ENCODE measurements at places on chromosomes 16 and 17.
A peak's percentile ranks its signal among the peaks of the same experiment; 100 is the strongest.

DNA sequence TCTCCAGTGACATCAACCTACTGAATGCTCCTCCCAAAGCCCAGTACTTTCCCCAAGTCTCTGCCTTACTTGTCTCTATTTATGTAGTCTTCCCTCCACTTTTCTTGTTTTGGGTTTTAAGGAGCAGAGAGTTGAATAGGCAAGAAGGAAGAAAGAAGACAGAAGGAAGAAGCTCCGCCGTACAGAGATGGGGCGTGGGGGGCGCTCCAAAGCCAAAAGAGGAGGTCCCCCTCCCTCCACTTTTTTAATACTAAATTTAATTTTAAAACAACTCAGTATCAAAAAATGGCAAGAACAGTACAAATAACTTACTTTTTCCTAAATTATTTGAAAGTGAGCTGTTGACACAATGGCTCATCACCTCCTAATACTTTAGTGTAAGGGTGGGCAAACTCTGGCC lies 4.6 kb downstream of the EFTUD2 start:
- DNase-seq: no peak

DNA sequence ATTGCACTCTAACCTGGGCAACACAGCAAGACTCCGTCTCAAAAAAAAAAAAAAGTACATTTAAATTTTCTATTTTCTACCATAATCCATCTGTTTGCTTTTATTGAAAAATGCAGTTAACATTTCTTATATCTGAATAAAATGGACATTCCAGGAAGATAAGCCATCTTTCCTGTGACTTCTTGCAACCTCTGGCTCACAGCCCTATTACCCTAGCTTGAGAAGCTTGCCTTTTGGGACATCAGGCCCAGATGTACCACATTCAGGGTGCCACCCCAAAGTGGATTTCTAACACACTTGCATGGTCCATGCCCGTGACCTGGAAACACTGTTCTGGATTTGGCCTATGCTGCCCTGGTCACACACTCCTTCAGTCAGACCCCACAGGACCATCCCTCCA lies 30.1 kb upstream of the DDX52 start:
- DNase-seq: no peak

- peak; percentile 86 for DNase-seq
Observed at GRCh38 chr16:11257131-11257938, 1.3 kb upstream of the SOCS1 start.

GRCh38 chr16:88914750-88915368 lies 48.4 kb upstream of the PABPN1L start:
- no peak for DNase-seq

- no peak for DNase-seq
Observed at GRCh38 chr17:40843242-40843641, 20.8 kb upstream of the KRT10 start.

DNA sequence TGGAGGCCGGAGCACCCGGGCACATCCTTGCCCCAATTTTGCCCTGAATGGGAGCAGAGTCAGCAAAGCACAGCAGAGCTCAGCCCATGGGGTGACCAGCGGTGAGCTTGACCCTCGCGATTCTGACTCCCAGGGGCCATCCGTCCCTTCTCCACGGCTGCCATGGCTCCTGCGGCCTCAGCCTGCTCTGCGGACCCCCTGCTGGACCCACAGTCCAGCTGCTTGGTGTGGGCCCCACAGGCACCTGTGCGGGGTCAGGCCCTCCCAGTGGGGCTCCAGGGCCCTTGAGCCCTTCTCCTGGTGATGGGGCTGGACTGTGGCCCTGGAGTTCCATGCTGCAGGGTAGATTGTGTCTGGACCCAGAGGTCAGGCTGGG lies 144.2 kb downstream of the ENGASE start:
- no peak for DNase-seq

- no peak for DNase-seq
Observed at GRCh38 chr16:24769806-24770205, 40.4 kb downstream of the TNRC6A start.

DNA sequence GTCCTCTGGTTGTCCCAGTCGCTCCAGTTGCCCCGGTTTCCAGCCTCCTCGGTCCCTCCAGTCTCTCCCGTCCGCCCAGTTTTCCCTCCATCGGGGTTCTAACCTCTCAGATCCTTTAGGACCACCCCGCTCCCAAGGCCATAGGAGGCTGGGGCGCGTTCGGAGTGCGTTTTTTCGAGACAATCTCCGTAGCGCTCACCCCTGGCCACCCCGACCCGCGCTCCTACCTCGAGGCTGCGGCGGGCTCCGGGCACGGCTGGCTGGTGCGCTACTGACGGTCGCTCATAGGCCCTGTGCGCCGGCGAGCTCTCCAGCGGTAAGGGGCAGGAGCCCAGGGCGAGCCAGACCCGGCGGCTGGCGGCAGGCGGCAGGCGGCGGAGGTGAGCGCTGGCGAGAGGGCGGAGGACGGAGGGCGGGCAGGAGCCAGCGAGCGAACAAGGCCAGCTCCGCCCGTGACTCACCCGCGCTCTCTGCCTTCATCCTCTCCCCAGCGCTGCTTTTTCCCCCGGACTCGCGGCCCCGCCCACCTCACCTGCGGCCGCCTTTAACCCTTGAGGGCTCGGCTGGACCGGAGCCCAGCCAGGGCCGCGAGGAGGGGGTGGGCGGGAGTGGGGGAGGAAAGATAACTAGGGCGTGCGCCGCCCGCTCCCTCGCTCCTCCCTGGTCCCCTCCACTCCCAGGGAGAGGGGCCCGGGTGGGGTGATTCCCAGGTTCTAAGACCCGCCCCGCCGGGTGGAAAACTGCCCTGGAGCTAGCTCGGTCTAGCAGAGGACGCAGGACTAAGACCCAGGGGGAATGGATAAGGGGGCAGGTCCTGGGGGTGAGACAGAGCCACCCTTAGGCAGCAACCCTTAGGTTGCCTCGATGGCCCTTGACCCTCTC lies at the start of gene SP6:
SP6 (minus strand) TSS at position 472 of the 882 bp plus-strand sequence. CDS start 2,734 bp downstream, outside the sequence.
- DNase-seq: no peak

DNA sequence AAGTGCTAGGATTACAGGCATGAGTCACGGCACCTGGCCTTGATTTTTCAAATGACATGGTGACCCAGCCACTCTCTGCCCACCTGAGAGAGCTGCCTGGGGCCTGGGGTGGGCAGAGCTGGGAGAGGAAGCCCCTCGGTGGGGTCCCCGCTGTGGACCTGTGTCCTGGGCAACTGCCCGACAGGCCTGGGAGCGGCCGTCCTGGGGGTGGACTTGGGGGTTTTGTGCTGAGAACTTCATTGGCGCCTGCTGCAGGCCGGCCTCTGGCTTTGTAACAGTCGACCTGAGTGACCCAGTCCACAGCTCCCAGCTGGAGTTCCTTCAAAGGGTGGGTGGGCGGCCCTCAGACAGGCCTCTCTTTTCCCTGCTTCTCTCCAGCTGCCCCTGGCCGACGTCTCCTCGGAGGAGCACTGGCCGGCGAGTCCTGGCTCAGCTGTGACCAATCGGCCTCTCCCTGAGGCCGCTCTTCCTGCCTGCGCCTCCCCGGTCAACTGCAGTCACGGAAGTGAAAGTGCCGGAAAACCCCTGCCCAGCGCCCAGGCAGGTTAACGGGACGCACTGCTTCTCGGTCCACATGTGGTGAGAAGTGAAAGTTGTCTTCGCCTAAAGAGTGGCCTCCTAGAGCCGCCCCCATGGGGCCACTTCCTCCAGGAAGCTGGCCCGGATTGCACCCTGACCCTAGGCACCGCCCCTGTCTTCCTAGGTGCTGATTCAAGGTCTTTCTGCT lies 5.5 kb downstream of the CBFA2T3 start:
- peak; percentile 90 for DNase-seq

GRCh38 chr17:79955167-79955549 lies 80.5 kb downstream of the TBC1D16 start:
- DNase-seq: no peak

DNA sequence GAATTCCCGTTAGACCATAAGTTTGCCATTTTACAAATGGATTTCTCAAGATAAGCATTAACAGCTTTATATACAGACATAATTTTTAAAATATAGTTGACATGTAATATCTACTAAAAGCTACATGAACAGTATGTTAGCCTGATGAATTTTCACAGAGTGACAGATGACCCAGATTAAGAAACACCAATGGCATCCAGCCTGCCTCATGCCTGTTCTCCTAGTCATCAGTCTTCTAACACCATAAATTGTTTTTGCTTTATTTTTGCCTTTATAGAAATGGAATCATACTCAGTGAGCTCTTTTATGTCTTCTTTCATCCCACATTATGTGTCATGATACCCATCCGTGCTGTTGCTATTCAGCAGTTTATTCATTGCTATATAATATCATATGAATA lies 80.0 kb downstream of the ATF7IP2 start:
- DNase-seq: no peak

GRCh38 chr16:3481696-3482658 lies 13.3 kb downstream of the C16orf90 start:
- no peak for DNase-seq

DNA sequence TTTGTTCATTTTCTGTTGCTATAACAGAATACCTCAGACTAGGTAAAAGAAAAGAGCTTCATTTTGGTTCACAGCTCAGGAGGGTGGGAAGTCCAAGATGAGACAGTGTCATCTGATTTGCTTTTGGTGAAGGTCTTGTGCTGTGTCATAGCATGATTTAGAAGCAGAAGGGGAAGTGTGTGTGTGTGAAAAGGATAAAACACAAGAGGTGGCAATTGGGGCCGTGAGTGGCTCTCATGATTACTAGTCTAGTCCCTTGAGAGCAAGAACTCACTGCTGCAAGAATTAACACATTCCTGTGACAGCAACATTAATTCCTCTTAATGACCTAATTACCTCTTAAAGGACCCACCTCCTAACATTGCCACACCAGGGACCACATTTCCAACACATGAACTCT lies 8.3 kb downstream of the SLC35G3 start:
- DNase-seq: peak; percentile 81

GRCh38 chr16:72542102-72542501 lies 370.1 kb upstream of the PMFBP1 start:
- DNase-seq: no peak

DNA sequence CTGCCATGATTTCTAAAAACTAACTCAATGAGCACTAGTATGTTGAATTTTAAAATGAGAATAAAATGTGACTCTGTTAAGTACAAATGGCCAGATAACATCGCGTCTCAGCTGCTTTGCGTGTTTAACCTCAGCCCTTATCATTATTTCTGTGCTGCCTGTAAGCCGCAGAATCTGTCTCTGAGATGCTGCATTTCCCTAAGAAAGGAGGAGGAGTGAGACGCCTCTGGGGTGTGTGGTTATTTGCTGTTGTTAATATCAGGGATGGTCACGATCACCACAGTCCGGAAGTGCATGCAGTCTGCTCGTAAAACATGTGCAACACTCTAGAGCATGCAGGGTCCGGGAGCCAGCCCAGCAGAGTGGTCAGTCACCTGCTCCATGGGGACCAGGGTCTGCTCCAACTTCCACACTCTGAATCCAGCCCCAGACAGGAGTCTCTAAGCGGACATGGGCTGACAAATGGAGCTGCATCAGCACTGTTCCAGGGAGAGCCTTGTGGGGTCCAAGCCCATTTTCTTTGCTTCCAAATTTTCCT lies 342.5 kb downstream of the MAF start:
- no peak for DNase-seq

DNA sequence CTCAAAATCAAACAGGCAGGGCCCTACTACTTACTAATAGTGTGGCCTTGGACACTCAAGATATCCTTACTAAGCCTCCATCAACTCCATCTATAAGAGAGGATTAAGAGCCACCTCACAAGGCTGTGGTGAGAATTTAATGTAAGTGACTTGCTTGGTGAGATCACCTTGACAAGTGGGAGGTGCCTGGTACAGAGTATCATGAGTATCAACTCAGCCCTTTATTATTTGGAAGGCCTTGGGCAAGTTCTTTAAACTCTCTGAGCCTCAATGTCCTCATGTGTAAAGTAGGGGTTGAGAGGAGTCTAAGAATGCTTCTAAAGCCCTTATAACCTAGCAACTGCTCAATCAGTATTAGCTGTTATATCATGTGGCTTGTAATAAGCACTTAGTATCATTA lies 15.0 kb downstream of the THUMPD1 start:
- DNase-seq: no peak
